Karpas-422 (cell line): ENCODE measurements at places on chromosomes 7 and 10. TPM values are rescaled to one million over a fixed set of nuclear protein-coding genes. Genes with fewer than 3 reads are reported as not detected.

CLRN3 gene
- not detected in 2 replicates for total RNA-seq

LLCFC1 gene
- total RNA-seq: not detected in 2 replicates

PAPOLB gene
- not detected in 2 replicates for total RNA-seq

WNT8B gene
- total RNA-seq: not detected in 2 replicates

STEAP4 gene
- not detected in 2 replicates for total RNA-seq

MEIG1 gene
- total RNA-seq: 2.6 TPM in 1 of 2 replicates, not detected in the other

RAB19 gene
- not detected in 2 replicates for total RNA-seq

GPR158 gene
- not detected in 2 replicates for total RNA-seq

FAM25G gene
- not detected in 2 replicates for total RNA-seq

SDK1 gene
- not detected in 2 replicates for total RNA-seq

FAS gene
- total RNA-seq: 68.5 and 91.9 TPM in 2 replicates

HIP1 gene
- 0.34 and 0.47 TPM in 2 replicates for total RNA-seq

CDC14C gene
- total RNA-seq: not detected in 2 replicates

DNA sequence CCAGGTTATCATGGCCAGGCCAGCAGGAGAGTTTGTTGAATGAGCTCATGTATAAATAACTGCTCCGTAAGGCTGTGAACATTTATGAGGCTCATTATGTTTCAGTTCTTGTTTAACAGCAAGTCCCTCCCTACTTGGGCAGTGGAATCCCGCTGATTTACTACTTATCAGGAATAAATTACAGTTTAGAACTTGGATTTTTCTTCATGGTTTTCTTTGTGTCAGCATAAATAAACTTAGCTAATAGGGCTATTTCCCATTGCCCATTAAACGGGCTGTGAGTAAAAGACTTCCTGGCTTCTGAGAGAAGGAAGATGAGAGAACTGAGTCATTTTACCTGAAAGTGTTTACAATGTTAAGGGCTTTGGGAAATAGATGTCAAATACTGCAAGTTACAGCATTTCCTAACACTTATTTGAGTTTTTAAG is 701.6 kb upstream of the ANKRD30A start:
- DNase-seq: no peak

DNA sequence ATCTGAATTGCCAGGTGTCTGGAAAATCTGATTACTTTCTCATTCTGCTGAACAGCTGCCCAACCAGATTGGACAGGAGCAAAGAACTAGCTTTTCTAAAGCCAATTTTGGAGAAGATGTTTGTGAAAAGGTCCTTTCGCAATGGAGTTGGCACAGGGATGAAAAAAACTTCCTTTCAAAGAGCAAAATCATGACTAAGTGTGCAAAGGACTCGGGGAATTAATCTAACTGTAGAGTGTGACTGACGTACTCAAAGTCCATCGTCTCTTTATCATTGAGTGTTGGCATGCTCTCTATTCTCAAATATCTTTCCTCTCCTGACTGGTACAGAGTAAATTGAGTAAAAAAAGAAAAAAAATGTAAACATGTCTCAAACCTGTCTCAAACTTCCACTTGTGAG is 3.3 kb downstream of the NPS start:
- DNase-seq: no peak

- DNase-seq: no peak
These were observed 18.9 kb upstream of the RAMP3 start for GRCh38 chr7:45138433-45139267.

- DNase-seq: no peak
These were observed 137.6 kb downstream of the LYZL1 start for GRCh38 chr10:29426420-29426819.

- no peak for DNase-seq
These were observed 176.5 kb upstream of the FAM3C start for GRCh38 chr7:121572615-121573014.

DNA sequence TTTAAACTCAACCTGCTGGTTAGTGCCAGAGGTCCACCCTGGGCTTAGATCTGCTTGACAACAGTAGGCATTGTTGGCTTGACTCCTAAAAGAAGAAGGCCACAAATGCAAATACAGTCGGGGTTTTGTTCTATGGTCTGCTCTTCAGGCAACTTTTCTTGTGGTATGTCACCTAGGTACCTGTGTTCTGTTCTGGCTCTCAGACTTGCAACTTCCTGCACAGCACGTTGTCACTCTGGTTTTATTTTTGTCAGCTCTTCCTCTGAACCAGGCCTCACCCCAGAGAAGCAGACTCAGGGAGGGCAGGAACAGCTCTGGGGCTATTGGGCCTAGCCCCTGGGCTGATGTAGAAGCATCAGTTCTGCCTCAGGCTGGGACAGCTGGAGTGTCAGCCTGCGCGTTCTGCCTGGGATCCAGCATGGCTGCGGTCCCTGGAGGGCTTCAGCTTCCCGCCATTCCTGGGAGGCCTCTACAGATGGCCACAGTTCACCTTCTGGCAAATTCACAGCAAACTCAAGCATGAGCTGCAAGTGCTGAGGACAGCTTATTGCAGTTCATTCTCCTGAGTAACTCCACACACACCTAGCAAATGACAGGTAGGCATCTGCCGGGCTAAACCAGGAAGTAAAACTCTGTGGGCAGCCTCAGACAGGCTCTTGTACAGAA is 11.0 kb upstream of the PDCD4 start:
- no peak for DNase-seq

- DNase-seq: peak; percentile 86
These were observed 69.1 kb downstream of the MEST start for GRCh38 chr7:130560972-130561371.

DNA sequence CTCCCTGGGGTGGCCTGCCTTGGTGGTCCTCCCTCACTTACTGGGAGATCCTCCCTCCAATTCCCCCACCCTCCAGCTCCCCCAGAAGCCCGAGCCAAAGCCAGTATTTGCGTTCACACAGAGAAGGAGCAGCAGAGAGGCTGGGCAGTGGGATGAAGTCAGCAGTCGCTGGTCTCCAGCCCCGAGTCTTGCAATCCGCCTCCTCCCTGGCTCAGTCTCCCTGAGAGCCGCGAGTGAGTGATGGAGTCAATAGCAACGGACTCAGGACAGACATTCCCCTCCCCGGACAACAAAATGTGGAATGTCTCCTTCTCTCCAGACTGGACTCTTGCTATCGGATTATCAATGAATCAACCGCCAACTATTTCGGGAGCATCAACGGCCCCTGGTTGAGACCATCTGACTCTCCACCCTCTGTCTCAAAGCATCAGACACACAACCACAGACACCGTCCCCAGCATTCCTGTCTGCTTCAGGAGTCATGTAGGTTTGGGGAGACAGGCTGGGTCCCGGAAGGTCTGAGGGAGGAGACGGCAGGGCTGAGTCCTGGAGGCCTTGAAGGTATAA is 178.4 kb downstream of the SH3PXD2A start:
- no peak for DNase-seq

DNA sequence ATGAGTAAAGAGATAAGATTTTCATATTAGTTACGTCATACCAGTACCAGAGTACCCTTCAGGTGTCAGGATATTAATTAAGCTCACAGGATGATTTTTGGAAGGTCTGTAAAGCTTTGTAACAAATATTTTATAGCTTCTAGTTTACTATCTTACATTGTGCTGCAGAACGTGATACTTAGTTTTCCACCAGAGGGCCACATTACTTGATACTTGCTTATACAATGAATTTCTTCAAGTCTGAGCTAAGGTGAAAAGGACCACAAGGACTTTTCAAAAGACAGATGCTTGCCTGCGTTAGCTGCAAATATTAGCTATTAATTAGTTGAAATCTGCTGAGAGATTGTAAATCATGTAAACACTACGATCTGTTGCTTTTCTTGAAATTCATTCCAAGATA is 12.2 kb downstream of the FOXP2 start:
- no peak for DNase-seq

DNA sequence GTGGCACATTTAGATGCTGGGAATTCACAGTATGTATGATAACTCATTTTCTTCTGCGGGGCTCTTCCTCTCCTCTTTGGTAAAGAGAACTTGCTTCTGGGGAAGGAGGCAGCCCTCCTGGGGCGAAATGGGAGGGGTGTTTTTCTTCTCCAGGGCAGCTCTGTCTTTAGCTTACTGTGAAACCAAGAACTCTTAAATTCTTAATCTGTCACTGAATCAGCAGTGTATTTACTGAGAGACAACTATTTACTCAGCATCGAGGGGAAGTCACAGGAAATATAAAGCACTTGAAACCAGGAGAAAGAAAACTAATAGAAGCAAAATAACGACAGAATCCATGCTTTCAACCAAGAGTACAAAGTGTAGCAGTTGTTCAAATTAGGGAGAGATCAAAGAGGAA is 158.2 kb upstream of the AGK start:
- no peak for DNase-seq

DNA sequence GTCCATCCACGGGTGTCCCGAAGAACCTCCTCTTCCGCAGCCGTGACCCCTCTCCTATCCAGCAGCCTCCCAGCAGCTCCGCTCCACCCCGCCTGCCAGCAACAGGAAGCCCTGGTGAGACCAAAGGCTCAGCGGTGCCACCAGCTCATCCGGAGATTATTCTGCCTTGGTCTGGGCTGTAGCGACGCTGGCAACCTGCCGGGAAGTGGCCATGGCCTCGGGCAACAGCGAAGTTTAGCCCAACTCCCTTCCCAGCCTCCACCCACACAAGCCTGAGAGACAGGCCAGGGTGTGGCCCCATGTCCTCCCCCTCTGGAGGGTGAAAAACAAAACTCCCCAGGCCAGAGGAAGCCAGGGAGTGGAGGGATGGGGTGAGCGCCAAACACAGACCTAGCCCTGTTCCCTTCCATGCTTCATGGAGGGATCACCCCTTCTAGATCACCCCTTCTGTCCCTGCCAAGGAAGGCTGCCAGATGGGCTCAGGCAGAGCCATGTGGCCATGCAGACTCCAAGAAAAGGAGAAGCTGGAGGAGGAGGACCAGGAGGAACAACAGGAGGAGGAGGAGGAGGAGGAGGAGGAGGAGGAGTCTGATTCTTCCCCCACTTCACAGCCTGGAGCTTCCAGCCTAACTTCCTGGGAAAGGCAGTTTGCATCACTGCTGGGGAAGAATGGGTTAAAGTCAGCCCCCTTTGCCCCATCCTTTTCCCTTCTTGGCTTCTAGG is 918 bp downstream of the CALHM2 start:
- DNase-seq: no peak

DNA sequence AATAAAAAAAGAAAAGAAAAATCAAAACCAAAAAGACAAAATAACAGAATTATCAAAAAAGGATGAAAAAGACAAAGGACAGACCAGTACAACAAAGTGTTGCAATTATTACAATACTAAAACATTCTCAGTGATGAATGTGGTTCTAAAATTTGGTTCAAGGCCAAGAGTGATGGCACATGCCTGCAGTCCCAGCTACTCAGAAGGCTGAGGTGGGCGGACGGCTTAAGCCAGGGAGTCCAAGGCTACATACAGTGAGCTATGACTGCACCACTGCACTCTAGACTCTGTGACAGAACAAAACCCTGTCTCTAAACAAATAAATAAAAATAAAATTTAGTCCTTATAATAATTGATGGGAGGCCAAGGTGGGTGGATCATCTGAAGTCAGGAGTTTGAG is 14.5 kb downstream of the BAZ1B start:
- DNase-seq: no peak

DNA sequence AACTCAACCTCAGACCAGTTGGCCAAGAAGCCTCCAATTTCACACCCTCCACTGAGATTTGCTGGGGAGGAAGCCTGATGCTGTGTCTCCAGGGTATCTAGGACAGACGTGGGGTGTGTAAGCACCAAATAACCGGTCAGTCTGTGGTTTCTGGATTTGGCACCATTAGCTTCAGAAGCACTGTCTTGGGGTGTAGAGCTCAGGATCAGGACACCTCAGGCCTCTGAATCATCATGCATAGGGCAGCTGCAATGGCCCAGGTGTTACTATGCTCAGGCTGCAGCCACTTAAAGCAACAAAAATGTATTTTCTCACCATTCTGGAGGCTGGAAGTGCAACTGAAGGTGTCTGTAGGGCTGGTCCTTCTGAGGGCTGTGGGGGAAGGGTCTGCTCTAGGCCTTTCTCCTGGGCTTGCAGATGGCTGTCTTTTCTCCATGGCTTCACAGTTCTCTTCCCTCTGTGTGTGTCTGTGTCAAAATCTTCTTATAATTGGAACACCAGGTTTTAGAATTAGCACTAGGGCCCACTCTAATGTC is 73.4 kb upstream of the SEPHS1 start:
- DNase-seq: no peak

GRCh38 chr7:111561654-111561903 is 713 bp downstream of the IMMP2L start:
- no peak for DNase-seq

- DNase-seq: peak; percentile 88
These were observed 174.6 kb upstream of the ITGB1 start for GRCh38 chr10:33132626-33133025.

DNA sequence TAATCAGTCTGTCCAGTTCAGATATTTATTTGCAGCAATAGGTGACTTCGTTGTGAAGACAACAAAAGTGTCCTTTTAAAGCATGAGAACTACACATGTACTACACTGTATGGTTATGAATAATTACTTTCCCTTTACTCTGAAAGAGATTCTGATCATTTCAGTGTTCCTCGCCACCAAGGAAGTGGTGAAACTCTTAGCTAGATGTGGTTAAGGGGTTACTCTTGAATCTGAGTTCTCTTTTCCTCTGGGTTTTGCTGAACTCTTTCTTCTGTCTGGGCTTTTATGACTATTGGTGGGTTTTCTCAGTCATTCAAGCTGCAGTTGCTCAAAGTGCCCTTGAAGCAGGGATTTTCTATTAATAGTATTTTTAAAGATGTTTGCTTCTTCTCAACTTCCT is 127.9 kb upstream of the SEM1 start:
- no peak for DNase-seq

DNA sequence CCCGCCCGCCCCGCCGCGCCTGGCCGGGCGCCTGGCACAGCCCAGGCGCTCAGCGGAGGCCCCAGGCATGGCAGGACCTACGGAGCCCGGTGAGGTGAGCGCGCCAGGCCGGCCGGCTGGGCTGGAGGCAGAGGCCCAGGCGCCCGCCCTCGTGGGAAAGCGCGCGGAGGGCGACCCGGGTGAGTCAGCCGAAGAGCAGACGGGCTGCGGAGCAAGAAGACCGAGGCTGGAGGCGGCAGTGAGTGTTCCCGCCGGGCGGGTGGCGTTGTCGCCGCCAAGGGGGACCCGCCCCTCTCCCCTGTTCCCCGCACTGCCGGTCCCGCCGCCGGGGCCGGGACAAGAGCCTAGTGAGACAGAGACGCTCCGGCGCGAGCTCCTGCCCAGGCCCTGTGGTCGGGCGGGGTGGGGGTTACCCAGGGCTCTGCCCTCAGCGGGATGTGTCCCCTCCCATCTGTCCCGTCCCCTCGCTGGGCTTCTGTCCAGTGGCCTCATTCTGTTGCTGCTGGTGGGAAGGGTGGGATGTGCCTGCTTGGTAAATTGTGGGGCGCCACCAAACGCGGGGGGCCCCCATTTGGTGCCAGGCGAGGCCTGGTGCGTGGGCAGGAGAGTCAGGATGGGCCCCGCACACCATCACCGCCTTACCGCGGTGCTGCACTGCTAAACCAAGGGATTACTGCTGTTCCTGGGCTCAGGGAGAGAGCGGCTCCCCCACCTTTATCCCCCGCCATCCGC is 17.0 kb upstream of the NODAL start:
- DNase-seq: no peak

GRCh38 chr10:18140957-18141845 is 977 bp downstream of the CACNB2 start:
- no peak for DNase-seq

- DNase-seq: no peak
These were observed 3.5 kb downstream of the FASTK start for GRCh38 chr7:151076863-151077704.

GRCh38 chr7:149547126-149547525 is 49.5 kb upstream of the ZNF746 start:
- no peak for DNase-seq

- no peak for DNase-seq
These were observed 446.7 kb downstream of the NRG3 start for GRCh38 chr10:82321724-82322123.

- DNase-seq: no peak
These were observed 237.3 kb downstream of the CDK14 start for GRCh38 chr7:90833443-90833842.

- no peak for DNase-seq
These were observed 4.1 kb downstream of the XPNPEP1 start for GRCh38 chr10:109919220-109919619.
